ENCODE measurements at places on chromosomes 2 and 18.

DNA sequence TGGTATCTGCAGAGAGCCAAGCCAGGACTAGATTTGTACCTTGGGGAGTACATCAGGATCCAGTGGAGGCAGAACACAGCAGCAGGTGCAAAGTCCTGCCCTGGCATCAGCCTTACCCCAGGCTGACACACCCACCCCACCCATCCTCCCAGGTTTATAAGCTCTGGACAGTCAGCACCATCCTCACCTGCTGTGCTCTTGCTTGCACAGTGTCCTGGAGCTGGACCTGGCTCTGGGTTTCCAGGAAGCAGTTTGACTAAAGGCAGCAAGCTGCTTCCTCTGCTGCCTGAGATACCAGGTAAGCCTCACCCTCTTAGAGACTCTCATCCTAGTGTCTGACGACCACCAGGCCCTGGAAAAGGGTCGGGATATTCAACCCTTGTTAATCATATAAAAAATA lies at the start of gene SULT1C3:
Gene SULT1C3 (plus strand): TSS at position 183 of the 400 bp plus-strand sequence. CDS start 7,227 bp downstream, outside the sequence.
- no peak for DNase-seq

DNA sequence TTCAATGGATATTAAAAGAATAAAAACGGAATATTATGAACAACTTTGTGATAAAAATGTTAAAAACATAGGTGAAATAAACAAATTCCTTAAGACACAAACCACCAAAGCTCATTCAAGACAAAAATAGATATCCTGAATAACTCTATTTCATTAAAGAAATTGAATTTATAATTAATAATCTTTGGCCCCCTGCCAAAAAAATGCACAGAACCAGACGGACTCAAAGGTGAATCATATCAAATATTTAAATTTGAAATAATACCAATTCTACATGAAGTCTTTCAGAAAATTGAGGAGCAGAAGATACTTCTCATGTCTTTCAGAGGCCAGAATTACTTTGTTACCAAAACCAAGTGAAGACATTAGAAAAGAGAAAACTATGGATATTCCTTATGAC lies 128.3 kb upstream of the KLHL29 start:
- no peak for DNase-seq

DNA sequence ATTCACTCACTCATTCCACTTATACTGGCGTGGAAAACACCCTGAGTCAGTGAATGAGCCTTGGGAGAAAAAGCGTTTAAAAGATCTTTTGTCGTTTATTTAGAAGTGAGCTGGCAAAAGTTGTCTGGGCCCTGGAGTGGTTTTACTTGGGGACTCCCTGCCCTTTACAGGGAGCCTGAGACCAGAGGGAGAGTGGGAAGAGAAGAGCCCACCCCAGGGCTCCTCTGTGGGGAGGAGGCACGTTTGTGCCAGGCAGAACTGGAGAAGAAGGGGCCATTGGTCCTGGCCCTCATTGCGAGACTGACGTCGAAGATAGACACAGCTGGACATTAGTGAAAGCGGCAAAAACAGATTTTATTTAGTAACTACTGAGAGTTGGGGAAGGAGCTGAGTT lies 25.7 kb downstream of the DCDC2C start:
- DNase-seq, result no peak

- DNase-seq, result no peak
These were observed 221.3 kb downstream of the ACKR3 start for GRCh38 chr2:236790963-236791362.

- DNase-seq, result no peak
These were observed 226.2 kb downstream of the CDH2 start for GRCh38 chr18:27950648-27951228.

DNA sequence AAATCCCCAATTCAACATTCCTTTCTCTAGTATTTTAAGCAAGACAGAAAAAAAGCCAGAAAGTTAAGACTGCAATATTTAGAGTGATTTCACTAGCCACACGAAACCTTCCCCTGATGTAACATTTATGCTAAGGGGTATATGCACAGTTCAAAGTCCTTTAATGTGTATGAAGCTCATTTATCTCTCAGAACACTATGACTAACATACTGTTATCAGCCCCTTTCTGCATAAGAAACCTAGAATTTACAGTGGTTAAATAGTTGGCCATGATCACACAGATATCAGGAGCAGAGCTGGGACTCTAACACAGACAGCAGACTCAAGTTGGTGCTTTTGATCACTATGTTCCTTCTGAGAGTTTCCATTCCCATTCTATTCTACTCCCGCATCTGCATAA lies 185.5 kb downstream of the CDH2 start:
- DNase-seq, result no peak

DNA sequence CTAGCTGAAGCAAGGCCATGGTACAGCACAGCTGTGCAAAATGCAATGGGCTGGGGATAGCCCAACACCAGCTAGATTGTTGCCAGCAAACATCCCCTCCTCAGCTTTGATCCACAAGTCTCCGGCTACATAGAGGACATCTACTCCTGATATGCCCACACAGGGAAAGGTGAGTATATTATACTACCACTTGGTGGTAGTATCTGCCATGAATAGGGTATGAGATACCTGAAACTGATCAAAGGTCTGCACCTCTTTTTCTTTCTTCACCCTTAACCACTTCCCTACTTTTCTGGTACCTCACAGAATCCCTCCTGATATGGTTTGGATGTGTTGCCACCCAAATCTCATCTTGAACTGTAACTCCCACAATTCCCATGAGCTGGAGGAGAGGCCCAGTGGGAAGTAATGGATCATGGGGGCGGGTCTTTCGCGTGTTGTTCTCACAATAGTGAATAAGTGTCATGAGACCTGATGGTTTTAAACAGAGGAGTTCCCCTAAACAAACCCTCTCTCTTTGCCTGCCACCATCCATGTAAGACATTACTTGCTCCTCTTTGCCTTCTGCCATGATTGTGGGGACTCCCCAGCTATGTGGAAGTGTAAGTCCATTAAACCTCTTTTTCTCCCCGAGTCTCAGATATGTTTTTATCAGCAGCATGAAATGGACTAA lies 279.6 kb downstream of the TXNL1 start:
- DNase-seq, result no peak

DNA sequence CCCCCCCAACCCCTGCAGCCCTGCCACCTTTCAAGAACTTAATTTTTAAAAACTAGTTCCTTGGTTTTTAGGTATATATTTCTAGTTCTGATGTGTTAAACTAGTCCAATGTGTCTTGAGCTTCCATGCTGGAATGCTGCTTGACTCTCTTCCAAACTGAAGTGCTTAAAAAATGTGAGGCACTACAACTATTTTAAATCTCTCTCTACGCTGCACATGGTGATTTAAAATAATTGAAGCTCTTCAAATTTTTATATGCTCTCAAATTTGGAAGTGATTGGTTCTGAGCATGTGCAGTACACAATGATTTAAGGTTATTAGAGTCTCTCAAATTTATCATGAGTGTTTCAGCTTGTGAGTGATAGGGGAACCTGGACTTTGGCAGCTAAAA lies 192.6 kb upstream of the ZEB2 start:
- no peak for DNase-seq

DNA sequence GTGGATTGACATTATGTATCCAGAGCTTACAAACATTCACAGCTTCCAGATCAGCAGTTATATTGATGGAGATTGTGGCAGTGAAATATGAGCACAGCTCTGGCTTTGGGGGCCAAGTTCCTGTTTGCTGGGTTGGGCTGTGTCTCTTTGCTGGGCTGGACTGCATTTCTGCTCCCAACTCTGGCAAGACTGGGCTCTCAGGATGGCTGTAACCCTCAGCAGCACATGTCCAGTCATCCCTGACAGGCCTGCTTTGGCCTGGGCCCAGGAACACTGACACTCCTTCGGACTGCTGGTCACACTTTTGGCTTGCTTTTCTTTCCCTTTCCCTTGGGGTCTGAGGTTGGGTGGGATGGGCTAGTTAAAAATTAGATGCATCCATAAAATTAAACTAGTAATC lies 17.9 kb upstream of the VPS4B start:
- DNase-seq, result no peak

DNA sequence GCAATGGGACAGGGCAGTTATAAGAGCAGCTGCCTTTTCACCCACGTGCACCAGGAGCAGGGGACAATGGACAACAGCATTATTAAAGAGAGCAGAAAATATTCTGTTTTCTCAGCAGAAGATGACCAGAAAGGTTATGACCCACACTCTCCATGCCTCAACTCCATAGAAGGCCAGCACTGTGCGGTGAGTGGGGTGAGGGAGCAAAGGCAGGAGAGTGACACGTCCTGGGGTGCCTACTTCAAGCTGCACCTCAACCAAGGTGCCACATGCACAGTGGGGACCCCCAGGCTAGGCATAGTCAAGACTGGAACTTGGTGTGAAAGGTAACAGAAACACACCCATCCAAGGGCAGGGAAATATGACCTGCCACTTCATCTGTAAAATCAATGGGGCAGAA lies 50.4 kb downstream of the POLR1A start:
- DNase-seq, result no peak

- no peak for DNase-seq
These were observed 158.8 kb upstream of the HDAC4 start for GRCh38 chr2:239559417-239560261.

- DNase-seq, result peak; percentile 18
These were observed 1171.7 kb upstream of the ZEB2 start for GRCh38 chr2:145691659-145692058.

GRCh38 chr2:182291296-182291695 lies 135.5 kb downstream of the PDE1A start:
- no peak for DNase-seq

DNA sequence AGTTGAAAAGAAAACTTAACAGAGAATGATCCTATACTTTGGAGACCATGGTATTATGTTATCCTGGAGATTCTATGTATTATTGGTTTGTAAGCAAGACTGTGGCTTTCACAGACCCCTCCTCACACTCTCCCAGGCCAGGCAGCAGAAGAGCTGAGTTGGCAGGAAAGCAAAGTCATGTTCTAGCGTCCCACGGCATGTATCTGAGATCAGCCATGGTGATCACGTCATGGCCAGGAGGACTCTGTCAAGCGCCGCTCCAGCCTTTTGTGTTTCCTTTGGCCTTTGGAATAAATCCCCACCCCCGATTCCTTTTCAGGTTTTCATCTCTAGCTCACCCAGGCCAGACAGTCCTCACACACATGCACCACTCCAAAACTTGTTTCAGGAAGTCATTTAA lies 39.1 kb downstream of the LRRC30 start:
- DNase-seq, result no peak

- no peak for DNase-seq
These were observed 81.0 kb downstream of the NDUFA10 start for GRCh38 chr2:239943991-239944631.

GRCh38 chr2:47344890-47345589 lies 57.9 kb upstream of the MSH2 start:
- DNase-seq, result no peak

- no peak for DNase-seq
These were observed 33.9 kb upstream of the SEMA4C start for GRCh38 chr2:96903815-96904214.
